ENCODE measurements at places on chromosomes 13 and 19. TPM values are rescaled to one million over a fixed set of nuclear protein-coding genes. Genes with fewer than 3 reads are reported as not detected.

DNA sequence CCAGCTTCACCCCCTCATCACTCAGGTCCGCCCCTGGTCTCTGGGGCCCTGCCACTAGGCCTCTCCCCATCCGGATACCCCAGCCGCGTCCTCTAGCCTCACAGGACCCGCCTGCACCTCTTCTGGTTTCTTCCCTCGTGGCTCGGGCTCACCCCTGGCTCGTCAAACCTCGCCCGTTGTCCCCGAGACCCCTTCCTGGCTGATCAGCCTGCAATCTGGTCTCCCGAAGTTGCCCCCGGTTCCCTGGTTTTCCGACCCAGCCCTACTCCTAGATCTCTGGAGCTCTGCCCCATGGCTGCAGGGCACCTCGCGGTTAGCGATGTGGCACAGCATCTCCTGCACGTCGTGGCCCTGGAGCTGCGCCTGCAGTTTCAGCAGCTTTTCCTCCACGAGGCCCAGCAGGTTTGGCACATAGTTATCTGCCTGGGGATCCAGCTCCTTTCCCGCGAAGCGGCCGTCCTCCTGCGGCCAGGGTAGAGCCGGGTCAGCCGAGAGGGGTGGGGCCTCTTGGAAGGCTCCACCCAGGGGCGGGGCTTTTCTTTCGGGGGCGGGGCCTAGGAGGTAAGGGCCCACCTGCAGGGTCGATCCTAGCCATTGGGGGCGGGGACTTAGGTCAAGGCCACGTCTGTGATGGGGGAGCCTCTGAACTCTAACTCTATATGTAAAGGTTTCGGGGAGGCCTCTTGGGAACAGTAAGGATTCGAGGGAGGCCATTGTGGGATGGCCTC is 2.4 kb upstream of the RGL3 start:
- peak; percentile 72 for DNase-seq

The APOC1 gene
- not detected for total RNA-seq

The MEIOSIN gene
- not detected for total RNA-seq

DNA sequence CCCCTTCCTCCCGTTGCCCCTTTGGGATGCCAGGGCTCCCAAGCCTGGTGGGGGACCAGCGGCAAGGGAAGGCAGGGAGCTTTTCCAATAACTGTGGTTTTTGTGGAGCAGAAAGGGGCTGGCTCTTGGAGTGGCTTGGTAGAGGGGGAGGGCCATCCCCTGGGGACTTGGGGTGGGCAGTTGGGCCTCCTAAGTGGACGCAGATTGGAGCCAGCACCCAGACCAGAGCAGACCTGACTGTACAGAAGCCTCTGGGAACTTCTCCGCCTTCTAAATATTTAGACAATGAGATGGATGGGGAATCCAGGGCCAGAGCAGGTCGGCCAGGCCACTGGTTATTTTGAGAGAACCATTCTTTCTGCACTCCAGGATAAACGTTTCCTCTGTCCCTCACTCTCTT is 4.2 kb downstream of the PTGIR start:
- DNase-seq = peak; percentile 68
